ENCODE measurements at places on chromosomes 12 and 14. TPM values are rescaled to one million over a fixed set of nuclear protein-coding genes. Genes with fewer than 3 reads are reported as not detected.

DNA sequence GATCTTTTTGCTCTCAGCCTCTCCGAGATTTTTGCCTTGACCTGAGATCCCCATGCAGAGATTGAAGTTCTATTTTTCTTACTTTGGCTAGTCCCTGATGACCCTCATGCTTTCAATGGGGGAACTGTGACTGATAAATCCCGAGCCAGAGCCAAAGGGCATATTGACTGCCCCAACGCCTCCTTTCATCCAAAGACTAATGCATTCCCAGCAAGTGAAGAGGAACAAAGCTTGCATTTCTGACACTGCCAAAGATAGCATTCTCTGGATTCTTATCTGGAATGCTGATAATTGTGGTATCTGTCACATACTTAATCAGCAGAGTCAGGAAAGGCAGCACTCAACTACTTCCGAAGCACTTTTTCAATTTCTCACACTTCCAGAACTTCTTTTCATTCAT lies 152.3 kb upstream of the EGLN3 start:
- DNase-seq: no peak
- no peak overlapping the region for H3K4me3 ChIP-seq

GRCh38 chr14:45048385-45048784 lies 35.5 kb upstream of the PRPF39 start:
- no peak overlapping the region for H3K4me3 ChIP-seq
- no peaks in the 10 kb centered on the region for H3K36me3 ChIP-seq
- H3K4me1 ChIP-seq: no peaks in the 10 kb centered on the region
- DNase-seq: no peak
- H3K27me3 ChIP-seq: no peaks in the 10 kb centered on the region

DNA sequence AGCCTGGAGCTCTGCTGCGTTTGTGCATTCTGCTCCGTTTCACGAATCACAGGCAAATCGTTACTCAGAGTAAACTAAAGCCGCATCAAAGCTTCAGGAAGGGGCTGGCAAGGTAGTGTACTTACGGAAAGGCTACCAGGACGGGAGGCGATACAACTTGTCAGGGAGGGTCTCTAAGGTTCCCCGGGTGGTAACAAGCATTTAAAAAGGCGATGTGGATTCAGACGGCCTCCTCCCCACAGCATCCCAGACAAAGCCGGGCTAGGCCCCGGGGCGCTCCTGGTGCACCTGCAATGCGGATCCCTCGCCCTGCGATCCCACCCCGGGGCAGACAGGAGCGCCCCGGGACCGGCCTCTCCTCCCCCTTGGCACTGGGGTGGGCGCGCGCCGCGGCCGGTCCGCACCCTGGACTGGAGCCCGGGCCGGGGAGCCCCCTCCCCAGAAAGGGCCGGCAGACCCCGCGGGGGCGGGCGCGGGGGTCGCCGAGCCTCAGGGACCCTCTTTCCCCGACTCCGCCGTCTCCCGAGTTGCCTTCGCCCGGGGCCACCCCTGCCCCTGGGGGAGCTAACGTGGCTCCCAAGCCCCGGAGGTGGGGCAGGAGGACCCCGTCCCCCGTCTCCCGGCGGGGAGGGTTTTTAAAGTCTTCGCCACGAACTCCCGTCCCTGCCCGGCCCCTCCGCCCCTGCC lies 718 bp downstream of the CCDC92 start:
- DNase-seq: peak; percentile 50

- no peak overlapping the region for H3K27ac ChIP-seq
- no peak overlapping the region for H3K4me3 ChIP-seq
- no peak for DNase-seq
- H3K36me3 ChIP-seq: no peaks in the 10 kb centered on the region
These were observed 563.9 kb upstream of the LMO3 start for GRCh38 chr12:17169726-17170471.

DNA sequence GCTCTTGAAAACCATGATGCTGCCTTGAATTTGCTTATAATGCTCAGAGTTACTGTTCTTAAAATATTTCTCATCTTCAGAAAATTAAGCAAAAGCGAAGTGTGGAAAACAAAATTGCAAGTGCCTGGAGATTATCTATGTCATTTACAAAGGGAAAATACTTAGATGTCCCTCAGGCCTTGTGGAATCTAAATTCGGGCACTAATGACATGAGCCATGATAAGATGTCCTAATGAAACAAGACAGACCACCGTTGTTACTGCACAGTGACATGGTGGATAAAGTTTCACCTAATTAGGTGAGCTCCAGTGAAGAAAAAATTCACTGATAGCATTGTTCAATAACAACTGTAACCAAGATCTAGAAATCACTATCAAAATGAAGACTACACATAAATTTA lies 30.4 kb downstream of the PPP1R13B start:
- H3K36me3 ChIP-seq: no peaks in the 10 kb centered on the region
- H3K27ac ChIP-seq: no peak overlapping the region
- DNase-seq: no peak
- no peak overlapping the region for H3K4me3 ChIP-seq

Gene OVCH1
- 1.2 TPM for polyA plus RNA-seq

DNA sequence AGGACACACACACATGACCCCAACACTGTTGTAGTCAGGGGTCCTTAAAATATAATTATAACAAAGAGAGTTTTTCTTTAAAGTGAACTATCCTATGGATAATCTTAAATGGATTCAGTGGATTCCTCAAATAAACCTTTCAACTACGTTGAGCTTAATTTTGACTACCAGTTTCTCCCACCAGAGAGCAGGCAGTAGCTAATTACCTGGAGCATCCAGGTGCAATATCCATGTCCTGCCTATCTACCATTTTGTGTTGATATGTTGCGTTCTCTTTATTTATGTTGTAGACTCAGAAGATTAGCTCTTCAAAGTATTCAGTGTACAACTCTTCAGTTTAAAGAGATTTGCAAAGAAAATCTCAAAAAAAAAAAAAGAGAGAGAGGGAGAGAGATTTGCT lies 127.2 kb upstream of the GZMB start:
- H3K27me3 ChIP-seq: no peaks in the 10 kb centered on the region
- H3K27ac ChIP-seq: no peak overlapping the region
- H3K4me1 ChIP-seq: no peaks in the 10 kb centered on the region

- H3K36me3 ChIP-seq: no peaks in the 10 kb centered on the region
- H3K27me3 ChIP-seq: no peaks in the 10 kb centered on the region
- no peak overlapping the region for H3K27ac ChIP-seq
- DNase-seq: no peak
These were observed 107.9 kb downstream of the MYRFL start for GRCh38 chr12:69932676-69933552.

- no peaks in the 10 kb centered on the region for H3K27me3 ChIP-seq
- H3K36me3 ChIP-seq: no peaks in the 10 kb centered on the region
- no peak overlapping the region for H3K4me3 ChIP-seq
- no peak for DNase-seq
- H3K27ac ChIP-seq: no peak overlapping the region
These were observed 56.2 kb downstream of the NTF3 start for GRCh38 chr12:5487948-5488625.

DNA sequence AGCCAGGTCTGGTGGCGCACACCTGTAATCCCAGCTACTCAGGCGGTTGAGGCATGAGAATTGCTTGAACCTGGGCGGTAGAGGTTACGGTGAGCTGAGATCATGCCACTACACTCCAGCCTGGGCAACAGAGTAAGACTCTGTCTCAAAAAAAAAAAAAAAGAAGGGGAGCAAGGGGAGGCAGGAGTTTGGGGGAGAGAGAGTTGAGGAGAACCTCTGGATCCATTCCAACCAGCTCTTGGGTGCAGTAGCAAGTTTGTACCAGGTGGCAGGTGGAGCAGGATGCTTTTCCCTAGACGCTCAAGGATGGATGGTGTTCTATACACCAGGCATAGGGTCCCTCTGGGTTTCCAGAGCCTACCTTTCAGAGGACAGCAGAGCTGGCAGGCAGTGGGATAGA lies 1.9 kb downstream of the NFE2 start:
- H3K27ac ChIP-seq: no peak overlapping the region
- peaks cover 10% of the 10 kb centered on the region for H3K4me1 ChIP-seq
- no peaks in the 10 kb centered on the region for H3K27me3 ChIP-seq
- DNase-seq: no peak

DNA sequence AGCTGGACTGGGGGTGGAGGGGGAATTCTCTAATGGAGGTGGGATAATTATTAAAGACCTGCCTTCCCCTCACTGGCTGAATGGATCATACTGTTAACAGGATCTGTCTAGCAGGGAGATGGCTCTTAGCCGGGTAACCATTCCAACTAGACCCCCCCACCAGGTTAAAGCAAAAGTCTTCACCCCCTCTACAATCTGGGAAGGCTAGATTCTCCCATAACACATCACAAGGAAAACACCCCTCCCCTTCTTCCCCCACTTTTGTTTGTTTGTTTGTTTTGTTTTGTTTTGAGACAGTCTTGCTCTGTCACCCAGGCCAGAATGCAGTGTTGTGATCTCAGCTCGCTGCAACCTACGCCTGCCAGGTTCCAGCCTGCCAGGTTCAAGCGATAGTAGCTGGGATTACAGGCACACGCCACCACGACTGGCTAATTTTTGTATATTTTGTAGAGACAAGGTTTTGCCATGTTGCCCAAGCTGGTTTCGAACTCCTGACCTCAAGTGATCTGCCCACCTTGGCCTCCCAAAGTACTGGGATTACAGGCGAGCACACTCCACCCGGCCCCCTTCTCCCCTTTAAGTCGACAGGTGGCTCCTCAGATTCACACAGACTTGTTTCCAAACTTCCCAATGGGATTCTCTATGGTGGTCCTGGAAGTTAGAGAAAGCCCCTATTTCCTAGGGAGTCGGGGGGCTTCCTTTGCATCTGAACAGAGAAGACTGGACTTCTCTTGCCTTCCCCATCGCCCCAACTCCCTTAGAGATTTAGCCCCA lies 3.5 kb upstream of the BAZ2A start:
- DNase-seq: no peak
- H3K4me3 ChIP-seq: peak overlapping the region; percentile 84
- no peaks in the 10 kb centered on the region for H3K27me3 ChIP-seq
- H3K36me3 ChIP-seq: no peaks in the 10 kb centered on the region
- H3K27ac ChIP-seq: peak overlapping the region; percentile 98

DNA sequence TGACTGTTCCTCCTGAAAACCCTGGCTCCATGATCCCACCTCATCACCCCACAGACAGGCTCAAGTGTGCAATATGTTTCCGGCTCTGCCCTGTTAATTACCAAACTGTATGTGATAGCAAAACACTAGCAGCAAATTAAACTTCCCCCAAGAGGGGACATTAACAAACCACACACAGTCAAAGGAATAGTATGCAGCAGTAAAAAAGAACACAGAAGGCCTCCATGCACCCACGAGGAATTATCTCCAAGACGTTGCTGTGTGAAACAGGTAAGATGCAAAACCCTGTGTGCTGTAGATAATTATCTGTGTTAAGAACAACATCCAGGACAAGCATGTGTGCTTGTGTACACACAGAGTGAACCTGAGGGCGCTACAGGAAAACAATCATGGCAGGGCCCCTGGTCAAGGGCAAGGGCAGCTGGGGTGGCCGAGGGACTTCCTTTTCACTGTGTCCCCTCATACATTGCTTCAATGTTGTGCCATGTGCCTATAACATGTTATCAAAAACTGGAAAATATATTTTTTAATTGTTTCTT lies 35.8 kb downstream of the ITPK1 start:
- no peaks in the 10 kb centered on the region for H3K36me3 ChIP-seq
- H3K4me1 ChIP-seq: no peaks in the 10 kb centered on the region
- H3K4me3 ChIP-seq: no peak overlapping the region
- no peak overlapping the region for H3K27ac ChIP-seq

Gene NEMP1
- 15.9 TPM for polyA plus RNA-seq

DNA sequence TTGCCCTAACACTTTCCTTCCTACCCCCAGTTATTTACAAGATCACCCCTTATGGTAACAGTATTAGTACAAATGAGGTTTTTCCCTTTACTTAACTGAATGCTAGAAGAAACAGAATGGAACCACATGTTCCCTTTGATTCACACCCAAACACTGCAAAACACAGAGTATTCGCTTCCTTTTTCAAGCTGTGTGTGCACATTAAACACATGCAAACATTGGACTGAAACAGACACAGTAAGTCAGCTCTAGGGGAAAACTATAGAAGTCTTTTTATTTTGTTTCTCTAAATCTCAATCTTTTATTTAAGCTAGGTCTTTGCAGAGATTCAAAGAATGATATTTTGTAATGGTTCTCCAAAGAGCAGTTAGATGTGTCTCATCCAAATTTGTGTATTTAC lies 728.5 kb downstream of the DIO2 start:
- H3K27ac ChIP-seq: no peak overlapping the region
- H3K4me3 ChIP-seq: no peak overlapping the region
- no peak for DNase-seq
- no peaks in the 10 kb centered on the region for H3K36me3 ChIP-seq
- no peaks in the 10 kb centered on the region for H3K4me1 ChIP-seq

Data from testis (tissue), 5 donors.